Activated naive CD8-positive, alpha-beta T cell treated with anti-CD3 and anti-CD28 coated beads, Interleukin-2, amount 50 U/mL, for 24 hours (primary cell): ENCODE measurements at places on chromosomes 7 and 10.

DNA sequence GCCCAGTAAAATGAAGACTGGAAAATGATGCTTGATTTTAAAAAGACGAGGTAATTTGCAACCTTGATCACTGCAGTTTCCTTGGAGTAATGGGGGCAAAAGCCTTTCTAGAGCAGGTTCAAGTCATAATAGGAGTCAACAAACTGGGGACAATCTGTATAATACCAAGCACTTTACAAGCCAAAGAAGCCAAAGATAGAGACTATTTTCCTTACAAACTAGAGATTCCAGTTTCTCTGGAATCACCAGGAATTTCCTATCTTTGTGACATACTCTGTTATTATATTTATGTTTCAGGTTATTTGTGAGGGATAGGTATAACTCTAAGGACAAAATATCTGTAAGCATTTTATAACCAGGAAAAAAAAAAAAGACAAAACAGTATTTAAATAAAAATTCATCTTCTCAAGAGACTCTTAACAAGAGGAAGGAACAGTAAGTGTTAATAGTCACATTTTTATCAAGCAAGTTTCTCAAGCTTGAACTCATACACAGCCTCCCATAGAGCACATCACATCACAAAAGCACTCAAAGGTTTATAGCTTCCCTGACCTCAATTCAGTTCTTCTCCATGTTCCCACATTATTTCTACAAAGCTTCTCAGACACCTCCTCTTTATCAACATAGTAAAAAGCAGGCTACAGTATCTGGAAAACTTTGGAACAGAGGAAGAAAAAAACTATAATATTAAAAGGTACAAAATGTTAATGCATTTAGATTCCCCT, 18.9 kb downstream of the JMJD1C start:
- no peak for DNase-seq

DNA sequence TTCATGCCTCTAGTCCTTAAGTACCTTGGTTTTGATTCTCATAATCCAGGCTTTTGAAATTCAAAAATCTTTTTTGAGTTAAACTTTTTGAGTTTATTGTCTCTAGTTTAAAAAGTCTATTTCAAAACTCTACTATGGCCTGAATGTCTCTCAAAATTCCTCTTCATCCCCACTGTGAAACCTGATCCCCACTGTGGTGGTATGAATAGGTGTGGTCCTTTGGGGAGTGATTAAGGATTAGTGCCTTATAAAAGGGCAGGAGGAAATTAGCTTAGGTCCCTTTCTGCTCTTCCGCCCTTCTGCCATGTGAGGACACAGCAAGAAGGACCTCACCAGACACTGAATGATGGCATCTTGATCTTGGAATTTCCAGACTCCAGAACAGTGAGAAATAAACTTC, 44.1 kb upstream of the JAZF1 start:
- no peak for DNase-seq

DNA sequence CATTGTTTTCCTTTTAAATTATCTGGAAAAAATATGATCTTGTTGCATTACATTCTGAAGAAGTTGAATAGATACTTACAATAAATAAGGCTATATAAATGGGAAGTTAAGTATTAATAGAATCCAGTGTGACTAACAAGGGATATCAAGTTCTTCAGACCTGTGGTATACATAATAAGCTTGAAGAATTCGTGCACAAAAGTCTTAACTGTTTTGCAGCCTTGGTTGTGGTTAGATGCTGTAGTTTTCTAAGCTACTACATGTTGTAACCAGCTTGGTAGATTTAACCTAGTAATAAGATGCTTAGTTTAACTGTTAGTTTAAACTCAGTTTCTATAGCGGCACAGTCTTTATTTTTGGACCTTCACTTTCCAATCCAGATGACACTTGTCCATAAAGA, 106.2 kb upstream of the GLCCI1 start:
- no peak for DNase-seq

- no peak for DNase-seq
These were observed 16.2 kb downstream of the NCOA4 start for GRCh38 chr10:46014206-46014605.
